ENCODE measurements at places on chromosomes 12 and 14.

- H3K4me1 ChIP-seq: no peaks in the 10 kb centered on the region
- H3K36me3 ChIP-seq: no peaks in the 10 kb centered on the region
- no peak overlapping the region for H3K4me3 ChIP-seq
- no peak for DNase-seq
- H3K27ac ChIP-seq: no peak overlapping the region
These were observed 30.4 kb downstream of the MEG3 start for GRCh38 chr14:100856056-100856950.

DNA sequence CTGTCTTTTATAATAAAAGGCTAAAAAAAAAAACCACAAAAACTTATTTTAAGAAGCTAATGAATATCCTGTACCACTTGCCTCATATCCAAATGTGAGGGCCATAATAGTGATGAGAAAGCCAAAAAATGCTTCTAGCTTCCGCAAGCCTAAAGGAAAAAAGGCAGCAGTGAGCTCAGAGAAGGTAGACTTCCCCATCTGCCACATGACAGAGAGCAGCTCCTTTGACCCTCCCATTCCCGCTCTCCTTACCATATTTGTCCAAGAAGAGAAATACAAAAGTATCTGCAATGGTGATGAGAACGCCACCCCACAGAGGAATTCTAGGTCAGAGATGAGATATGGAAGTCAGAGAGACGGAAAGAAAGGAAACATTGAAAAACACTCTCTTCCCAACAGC is 27.1 kb downstream of the SLC11A2 start:
- no peak for DNase-seq
- no peak overlapping the region for H3K4me3 ChIP-seq
- no peaks in the 10 kb centered on the region for H3K27me3 ChIP-seq
- H3K36me3 ChIP-seq: peaks cover 42% of the 10 kb centered on the region
- H3K27ac ChIP-seq: no peak overlapping the region

GRCh38 chr14:73796415-73796814 is 55.2 kb upstream of the PTGR2 start:
- H3K36me3 ChIP-seq: no peaks in the 10 kb centered on the region
- no peaks in the 10 kb centered on the region for H3K27me3 ChIP-seq
- no peak for DNase-seq
- H3K27ac ChIP-seq: peak overlapping the region; percentile 74
- H3K4me1 ChIP-seq: peaks cover 23% of the 10 kb centered on the region
- H3K4me3 ChIP-seq: no peak overlapping the region

- H3K4me3 ChIP-seq: no peak overlapping the region
- no peaks in the 10 kb centered on the region for H3K36me3 ChIP-seq
- peaks cover 3% of the 10 kb centered on the region for H3K4me1 ChIP-seq
- H3K27ac ChIP-seq: no peak overlapping the region
- peaks cover 4% of the 10 kb centered on the region for H3K27me3 ChIP-seq
- no peak for DNase-seq
These were observed 122.0 kb downstream of the AACS start for GRCh38 chr12:125187148-125187745.

DNA sequence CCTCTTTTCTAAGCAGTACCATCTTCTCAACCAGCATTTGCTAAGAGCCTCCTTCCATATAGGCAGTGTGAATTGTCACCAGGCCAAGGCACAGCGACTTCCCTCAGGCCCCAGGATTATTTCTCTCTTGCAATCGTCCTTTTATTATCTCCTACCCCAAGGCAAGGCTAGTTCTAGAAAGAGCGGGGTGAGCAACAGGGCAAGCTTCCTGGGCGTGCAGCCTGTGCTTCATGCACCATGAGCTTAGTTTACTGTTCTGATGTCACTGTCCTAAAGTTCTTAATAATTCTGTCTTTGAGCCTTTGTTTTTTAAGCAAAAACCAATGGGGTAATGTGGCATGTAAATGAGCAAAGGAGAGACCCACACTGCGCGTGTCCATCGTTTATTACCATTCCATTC is 27.9 kb downstream of the DUSP6 start:
- no peak overlapping the region for H3K4me3 ChIP-seq
- no peak overlapping the region for H3K27ac ChIP-seq
- DNase-seq: no peak
- peaks cover 3% of the 10 kb centered on the region for H3K4me1 ChIP-seq
- H3K27me3 ChIP-seq: no peaks in the 10 kb centered on the region

Measured in liver (tissue), 10 donors.